ENCODE measurements at places on chromosomes 4 and X.

DNA sequence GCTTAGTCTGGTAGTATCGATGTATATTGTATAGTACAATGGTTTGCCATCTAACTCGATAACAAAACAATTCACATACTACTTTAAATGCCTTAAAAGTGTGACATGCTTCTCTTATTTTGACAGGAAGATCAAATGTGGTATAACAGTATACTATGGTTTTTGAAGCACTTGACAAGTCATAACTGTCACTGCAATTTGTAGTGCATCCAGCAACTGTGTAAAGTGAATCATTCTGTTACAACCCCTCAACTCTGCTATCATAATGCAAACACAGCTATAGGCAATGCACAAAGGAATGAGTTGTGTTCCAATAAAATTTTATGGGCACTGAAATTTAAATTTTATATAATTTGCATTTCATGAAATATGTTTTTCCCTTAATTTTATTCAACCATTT lies 14.0 kb downstream of the RAP1GDS1 start:
- DNase-seq: no peak

DNA sequence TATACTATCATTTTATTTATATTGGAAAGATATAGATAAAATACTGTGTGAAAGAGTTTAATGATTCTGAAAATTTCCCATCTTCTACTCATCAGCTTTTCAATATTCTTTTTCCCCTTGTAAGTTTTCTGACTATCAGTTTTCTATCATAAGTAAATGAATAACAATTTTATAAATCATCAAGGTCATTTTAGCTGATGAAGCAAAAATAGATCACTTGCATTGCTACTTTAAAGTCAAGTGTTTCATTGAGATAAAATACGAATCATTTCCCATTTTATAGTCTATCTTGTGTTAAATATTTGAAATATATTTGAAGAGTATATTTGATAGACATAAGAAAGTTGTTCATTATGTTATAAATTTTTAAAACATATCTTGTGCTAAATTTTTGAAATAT lies 811.0 kb upstream of the GALNTL6 start:
- no peak for DNase-seq

DNA sequence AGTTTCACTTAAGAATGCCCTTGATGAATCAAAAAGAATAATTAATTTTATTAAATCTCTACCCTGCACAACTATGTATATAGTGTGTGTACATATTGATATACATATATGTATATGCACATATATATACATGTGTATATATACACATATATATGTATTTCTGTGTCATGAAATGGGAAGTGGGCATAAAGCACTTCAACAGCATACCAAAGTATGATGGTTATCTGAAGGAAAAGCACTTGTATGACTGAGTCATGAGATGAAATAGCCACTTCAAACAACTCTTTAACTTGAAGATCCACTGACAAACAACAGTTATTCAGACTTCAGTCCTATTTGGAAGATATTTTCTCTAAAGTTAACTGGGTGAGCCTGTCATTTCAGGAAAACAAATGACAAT lies 16.3 kb downstream of the RNF128 start:
- no peak for DNase-seq

DNA sequence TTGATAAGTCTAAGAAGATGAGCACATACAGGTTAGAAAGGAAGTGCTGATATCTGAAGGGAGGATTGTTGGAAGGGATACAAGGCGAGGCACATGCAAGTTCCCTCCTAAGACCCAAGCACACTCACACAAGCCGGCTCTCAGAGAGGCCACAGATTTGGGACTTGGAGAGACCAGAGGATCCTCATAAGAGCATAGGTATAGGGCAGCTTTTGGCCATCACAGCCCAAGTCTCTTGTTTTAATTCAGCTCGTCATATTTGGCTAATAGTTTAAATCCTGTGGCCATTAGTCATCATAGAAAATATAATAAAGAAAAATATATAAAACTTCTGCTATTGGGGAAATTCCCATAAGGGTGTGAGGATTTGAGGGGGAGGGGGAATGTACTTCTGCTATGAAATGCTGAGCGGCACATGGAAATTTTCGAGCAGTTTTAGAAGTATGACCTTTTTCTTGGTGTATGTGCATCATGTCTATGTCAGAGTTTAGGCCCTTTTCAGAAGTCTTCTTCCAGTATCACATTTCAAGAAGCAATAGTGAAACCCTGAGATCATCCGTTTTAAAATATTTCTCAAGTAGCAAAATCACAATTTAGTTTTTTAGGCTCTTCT lies 97.7 kb downstream of the NFKB1 start:
- DNase-seq: no peak

- DNase-seq: peak; percentile 19
These were observed 1.6 kb downstream of the PPP3CA start for GRCh38 chr4:101345596-101346350.

GRCh38 chrX:66030505-66031317 lies 9.2 kb downstream of the VSIG4 start:
- no peak for DNase-seq
